ENCODE measurements at places on chromosomes 4 and X.

DNA sequence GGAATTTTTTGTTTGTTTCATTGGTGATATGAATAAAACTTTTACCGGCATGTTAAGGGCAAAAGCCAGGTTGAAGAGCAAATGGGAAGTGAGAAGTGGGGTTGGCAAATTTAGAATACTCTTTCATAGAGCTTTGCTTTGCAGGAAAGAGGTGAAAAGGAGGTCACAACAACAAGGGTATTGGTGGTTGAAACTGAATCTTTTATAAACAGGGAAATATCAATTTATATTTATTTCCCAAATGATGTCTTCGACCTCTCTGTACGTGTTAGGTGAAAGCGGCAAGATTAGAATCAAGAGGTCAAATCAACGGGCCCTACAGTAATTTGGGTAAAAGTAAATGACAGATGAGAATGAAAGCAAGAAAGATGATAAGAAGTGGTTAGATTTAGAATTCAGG is 3.4 kb downstream of the SMR3A start:
- DNase-seq, result no peak

DNA sequence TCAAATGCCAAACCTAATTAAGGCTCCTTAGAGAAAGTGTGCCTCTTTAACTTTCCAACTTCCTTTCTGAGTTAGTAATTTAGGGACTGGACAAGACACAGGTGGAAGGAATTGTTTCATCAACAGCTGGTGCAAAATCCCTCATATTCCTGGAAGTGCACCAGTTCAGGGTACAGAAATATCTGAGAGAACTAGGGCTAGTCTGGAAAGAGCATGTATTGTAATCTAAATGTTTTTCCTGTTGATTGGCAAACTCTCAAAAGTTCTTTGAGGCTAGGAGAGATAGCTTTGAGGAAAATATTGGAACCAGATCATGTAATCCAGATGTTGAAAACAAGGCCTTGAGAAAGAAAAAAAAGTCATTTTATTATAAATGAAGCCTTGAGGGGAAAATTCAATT is 98.1 kb upstream of the C1GALT1C1 start:
- no peak for DNase-seq

DNA sequence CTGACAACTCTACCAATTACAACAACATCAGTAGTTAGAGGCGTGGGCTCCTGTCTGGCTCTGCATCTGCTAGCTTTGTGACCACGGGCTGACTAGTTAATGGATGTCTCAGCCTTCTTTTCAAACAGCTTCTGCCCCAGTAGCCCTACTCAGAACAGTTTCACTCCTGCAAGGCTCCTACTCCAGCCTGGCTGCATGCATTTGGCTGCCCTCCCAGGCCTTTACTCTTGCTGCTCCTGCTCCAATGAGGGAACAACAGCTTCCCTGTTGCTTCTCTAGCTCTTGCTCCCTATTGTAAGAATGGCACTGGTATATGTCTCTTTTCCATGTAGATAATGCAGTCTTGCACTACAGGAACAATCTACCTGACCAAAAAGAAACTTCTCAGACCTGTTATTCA is 93.3 kb downstream of the TTC29 start:
- DNase-seq, result peak; percentile 4

GRCh38 chr4:127586922-127587571 is 45.7 kb upstream of the INTU start:
- peak; percentile 33 for DNase-seq

GRCh38 chr4:83503974-83504373 is 19.1 kb upstream of the ABRAXAS1 start:
- no peak for DNase-seq

DNA sequence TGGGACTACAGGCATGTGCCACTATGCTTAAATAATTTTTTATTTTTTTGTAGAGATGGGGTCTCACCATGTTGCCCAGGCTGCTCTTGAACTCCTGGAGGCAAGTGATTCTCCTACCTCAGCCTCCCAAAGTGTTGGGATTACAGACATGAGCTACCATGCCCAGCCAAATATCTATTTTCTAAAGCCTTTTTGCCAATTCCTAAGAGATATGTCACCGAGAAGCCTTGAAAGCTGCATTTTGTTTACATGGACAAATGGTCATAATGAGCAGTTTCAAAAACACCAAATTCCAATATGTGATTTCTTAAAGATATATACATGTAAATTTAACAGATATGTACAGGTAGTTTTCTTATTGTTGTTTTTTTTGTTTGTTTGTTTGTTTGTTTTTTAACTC is 33.0 kb upstream of the PGRMC2 start:
- no peak for DNase-seq

GRCh38 chr4:79964020-79964399 is 109.0 kb downstream of the ANTXR2 start:
- no peak for DNase-seq

All from SJCRH30 (cell line).